ENCODE measurements at places on chromosomes 6 and 20.

GRCh38 chr6:104788400-104788799, 71.3 kb downstream of the HACE1 start:
- no peak for DNase-seq

- no peak for DNase-seq
These were observed 206.3 kb upstream of the KHDRBS2 start for GRCh38 chr6:62492192-62492822.

DNA sequence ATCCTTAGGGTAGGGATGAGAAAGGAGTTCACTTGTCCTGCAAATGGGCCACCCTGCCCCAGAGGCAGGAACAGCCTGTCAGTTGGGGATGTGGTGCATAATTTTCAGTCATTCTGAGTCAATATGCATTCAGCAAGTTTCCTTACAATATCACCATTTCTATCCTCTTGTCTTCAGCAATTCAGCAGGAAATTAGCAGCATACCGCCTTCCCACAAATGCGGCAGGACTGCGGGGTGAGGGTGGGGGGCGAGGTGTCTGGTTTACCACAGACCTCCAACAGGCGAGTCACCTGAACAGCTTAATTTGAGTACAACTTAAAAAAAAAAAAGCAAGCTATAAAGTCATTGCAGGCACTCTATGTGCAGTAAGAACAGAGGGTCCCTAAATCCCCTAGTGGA, 126.8 kb downstream of the MAP3K7 start:
- DNase-seq, result no peak

GRCh38 chr20:57660922-57661745, 40.9 kb upstream of the ZBP1 start:
- DNase-seq, result no peak

DNA sequence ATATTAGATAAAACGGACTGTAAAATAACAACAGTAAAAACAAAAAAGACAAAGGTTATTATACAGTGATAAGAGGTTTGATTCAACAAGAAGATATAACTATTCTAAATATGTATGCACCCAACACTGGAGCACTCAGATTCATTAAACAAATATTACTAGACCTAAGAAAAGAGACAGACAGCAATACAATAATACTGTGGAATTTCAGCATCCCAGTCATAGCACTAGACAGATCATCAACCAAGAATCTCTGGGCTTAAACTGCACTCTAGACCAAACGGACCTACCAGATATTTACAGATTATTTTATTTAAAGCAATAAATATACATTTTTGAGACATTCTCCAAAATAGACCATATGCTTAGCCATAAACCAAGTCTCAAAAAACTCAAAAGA, 263.8 kb downstream of the C6orf118 start:
- no peak for DNase-seq

DNA sequence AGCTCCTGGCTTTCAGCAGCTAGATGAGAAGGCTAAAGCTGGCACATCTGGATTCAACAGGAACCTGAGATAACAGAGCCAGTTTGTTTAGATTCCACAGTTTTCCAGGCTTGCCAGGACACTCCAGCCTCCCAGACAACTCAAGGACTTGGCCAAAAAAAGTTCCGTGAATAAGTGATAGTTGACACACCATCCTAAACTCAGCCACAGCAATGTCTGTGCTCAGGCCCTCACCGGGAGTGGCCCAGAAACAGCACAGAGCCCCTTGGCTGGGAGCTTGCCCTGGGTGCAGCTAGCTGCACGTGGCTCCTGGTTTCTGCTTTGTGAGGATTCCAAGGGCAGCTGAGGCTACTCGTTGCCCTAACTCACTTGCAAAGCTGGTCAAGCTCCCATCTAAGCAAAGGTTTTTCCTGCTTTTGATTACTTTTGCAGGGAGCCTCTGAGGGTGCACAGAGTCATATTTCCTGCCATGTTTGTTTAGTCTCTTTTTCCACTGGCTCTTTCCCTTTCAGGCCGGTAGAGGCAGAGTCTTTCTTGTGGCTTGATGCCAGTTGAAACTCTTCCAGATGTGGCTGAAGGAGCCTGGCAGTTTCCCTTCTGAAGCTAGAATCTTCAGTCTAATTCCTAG, 118.3 kb upstream of the ECI2 start:
- DNase-seq, result peak; percentile 4

DNA sequence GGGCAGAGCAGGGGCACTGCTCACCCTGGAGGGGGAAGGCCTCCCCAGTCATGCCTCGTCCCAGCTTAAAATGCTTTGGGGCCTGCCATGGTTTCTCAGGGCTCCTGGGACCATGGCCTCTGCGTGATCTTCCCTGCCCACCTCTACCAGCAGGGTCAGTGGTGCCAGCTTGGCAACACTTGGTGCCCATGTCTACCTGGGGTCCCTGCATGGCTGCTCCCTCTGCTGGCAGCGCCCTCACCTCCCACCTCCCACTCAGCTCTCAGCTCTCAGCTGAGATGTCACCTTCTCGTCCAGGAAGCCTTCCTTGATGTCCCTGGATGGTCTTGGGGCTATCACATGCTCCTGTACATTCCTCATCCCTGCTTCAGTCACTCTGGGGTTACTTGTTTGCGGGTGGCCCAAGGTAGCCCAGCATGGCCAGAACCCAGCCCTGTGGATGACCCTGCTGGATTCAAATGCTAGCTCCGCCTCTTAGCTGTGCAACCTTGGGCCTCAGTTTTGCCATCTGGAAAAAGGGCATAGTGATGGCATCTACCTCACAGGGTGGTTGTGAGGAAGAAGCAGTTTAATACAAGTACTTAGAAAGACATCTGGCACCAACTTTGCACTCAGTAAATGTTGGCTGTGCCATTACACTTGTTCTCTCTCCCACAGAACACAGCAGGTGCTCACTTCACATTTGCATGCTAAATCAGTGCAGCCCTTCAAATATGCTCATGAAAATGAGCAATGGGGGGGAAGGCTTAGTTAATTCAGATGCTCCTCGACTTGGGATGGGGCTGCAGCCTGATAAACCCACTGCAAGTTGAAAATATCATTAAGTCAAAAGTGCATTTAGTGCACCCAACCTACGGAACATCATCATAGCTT, 53.5 kb upstream of the PTPN1 start:
- no peak for DNase-seq

All from HS-27A (cell line).